ENCODE measurements at places on chromosomes 4 and X.

DNA sequence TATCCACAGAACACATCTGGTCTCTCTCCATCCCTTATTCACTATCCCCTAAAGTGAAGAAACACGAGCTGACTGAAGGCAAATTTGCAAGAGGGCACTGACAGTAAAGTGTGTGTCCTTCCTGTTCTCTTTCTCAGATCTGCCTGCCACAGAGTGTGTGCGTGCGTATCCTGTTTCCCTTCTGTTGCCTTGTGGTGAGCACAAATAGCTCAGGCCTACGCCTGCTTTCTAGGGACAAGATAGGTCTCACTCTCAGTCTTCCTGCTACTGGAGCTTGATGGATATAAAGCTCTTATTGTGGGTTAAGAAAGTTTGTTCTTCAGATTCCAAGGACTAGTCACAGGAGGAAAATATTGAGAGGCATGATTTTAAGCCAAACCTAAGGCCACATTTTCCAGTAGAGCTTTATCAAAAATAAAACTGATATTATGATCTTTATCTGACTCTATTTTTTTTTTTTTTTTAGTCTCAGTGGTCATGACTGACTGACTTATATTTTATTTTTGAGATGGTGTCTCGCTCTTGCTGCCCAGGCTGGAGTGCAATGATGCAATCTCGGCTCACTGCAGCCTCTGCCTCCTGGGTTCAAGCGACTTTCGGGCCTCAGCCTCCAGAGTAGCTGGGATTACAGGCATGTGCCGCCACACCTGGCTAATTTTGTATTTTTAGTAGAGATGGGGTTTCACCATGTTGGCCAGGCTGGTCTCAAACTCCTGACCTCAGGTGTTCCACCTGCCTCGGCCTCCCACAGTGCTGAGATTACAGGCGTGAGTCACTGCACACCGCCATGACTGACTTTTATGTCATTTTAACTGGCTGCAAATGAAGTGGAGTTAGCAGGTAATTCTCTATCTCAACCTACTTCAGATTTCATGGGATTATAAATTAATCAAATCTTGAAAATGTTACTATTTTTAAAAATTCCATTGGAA lies 140.3 kb upstream of the SH3RF1 start:
- DNase-seq, result no peak

GRCh38 chrX:23513121-23513520 lies 154.2 kb upstream of the PRDX4 start:
- peak; percentile 22 for DNase-seq

- peak; percentile 8 for DNase-seq
Observed at GRCh38 chr4:22877486-22878052, 184.8 kb downstream of the GBA3 start.

GRCh38 chr4:110278127-110278526 lies 79.7 kb upstream of the ELOVL6 start:
- DNase-seq, result no peak

GRCh38 chr4:123547216-123548165 lies 150.9 kb downstream of the SPRY1 start:
- DNase-seq, result peak; percentile 63

- no peak for DNase-seq
Observed at GRCh38 chr4:188960411-188961093, 821.3 kb downstream of the TRIML1 start.

- DNase-seq, result peak; percentile 70
Observed at GRCh38 chr4:40238700-40239548, 42.1 kb downstream of the RHOH start.

DNA sequence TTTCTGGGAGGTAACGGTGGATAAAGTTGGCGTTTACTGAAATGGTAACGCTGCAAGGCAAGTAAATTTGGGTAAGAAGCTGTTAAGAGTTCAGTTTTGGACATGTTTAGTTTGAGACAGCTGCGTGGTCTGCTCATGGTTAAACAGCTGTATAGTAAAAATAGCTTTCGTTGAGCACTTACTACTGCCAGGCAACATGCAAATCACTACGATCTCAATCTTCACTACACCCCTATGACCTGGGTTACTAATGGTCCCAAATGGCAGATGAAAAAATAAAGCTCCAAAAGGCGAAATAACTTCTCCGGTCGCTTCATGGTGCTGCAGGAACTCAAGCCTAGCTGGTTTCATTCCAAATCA lies 22.2 kb downstream of the FABP2 start:
- DNase-seq, result no peak

DNA sequence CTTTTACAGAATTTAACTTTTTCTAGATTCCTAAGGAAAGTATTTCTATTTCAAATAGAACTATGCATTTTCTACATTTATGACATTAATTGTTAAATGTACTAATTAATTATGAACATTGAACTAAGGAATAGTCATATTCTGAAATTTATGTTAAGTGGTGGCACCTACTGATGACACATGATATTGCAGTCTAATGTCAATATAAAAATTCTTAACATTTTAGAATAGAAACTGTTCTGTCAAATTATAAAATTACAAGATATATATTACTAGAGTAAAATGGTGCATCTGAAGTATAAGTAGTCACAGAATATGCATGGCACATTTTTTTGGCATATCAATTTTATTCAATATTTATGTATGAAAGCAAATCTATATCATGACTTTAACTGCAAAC lies 40.2 kb upstream of the NDNF start:
- no peak for DNase-seq

DNA sequence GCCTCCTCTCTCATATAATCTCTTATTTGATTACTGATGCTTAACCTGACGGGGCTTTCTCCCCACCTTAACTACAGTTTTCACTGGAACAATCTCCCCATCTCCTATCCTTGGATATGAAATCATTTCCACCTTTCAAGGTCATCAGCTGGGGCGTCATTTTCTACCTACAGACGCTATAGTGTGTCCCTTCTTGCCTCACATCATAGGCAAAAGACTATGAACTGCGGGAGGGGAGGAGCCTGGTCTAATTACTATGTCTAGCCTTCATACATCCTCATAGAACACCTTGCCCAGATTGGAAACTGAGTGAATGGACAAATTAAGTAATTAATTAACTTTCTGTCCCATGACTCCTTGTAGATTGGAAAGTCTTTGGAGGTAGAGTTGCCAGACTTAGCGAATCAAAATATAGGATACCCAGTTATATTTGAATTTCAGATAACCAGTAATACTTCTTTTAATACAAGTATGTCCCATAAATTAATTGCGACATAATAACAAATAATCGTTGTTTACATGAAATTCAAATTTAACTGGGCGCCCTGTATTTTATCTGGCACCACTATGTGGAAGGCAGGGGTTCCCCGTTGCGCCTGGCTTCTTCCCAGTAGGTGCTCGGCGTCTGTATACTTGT lies 752 bp upstream of the ATP6AP2 start:
- DNase-seq, result peak; percentile 4

DNA sequence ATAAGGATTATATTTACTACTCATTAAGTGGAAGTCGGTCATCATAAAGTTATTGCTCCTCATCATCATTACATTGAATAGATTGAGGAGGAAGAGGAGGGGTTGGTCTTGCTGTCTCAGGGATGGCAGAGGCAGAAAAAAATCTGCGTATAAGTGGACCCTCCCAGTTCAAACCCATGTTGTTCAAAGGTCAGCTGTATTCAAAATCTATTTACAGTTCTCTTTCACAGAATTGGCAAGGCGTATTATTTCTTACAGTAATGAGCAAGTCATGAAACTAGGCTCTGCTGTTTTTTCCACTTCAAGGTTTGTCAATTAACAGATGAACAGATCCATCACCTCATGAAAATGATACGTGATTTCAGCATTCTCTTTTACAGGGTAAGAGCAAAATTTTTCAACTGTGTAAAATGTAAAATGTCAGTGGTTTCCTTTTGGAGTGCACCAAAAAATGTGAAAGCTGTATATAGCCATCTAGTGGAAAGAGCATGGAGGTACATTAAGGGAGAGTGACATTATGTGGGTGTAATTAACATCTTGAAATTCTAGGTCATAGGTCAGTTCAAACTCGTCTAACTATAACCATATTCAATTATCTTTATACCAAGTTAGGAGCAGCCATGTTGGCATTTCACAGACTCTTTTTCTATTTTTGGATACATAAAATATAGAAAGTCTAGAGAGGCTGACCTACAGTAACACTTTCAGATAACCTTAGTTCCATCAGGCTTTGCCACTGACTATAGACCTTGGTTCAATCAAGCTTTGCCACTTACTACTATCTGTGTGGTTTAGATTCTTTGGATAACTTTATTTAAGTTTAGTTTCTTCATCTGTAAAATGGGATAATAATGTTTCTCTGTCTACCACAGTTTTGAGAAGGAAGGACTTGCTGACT lies 30.1 kb downstream of the NEIL3 start:
- peak; percentile 57 for DNase-seq

DNA sequence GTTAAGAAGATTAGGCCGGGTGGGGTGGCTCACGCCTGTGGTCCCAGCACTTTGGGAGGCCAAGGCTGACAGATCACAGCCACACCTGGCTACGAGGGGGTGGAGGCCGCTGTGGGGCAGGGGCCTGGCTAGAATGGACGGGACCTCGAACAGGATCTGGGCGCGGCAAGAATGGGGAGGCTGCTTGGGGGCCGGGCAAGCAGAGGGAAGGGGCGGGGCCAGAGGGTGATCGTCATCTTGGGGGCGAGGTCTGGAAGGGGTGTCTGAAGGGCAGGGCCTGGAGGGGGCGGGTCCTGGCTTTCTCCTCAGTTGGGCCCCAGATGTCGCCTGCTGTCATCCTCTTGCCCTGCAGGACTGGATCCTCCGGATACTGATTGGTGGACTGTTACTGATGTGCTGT lies 57.3 kb upstream of the ENPEP start:
- DNase-seq, result no peak

- DNase-seq, result no peak
Observed at GRCh38 chrX:54397113-54397512, 39.3 kb upstream of the WNK3 start.

DNA sequence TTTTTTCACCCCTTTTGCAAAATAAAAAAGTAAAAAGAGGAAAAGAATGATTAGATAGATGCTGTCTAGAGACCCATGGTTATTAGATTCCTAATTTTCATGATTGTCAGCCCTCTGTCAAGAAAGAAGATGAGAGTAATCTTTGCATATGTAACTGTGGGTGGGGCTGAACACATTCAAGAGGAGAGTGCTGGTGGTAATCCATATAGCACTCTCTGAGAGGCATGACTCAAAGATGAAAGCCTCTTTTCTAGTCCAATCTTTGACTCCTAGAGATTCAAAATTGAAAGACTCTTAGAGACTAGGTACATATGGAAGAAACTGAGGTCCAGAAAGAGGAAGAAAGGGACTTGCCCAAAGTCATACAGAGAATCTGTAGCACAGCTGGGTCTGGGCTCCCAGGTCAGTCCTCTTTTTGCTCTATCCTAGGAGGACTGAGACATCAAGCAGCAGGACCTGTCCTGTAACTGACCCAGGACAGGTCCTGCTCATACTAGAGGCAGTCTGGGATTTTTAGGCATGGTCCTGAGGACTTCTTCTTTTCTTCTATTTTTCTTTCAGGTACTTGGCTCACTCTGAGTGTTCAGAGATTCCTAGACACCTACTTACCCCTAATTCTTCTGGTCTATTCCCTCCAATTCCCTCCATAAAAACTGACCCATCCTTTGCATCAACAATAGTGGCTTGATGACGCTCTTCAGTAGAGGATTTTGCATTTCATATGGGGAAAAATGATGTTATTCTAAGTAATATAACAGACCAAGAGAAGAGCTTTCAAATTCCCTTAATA lies 23.8 kb downstream of the VSIG4 start:
- no peak for DNase-seq

- no peak for DNase-seq
Observed at GRCh38 chrX:40035726-40036125, 62.0 kb downstream of the BCOR start.

- DNase-seq, result no peak
Observed at GRCh38 chr4:88146891-88147290, 11.5 kb downstream of the ABCG2 start.

DNA sequence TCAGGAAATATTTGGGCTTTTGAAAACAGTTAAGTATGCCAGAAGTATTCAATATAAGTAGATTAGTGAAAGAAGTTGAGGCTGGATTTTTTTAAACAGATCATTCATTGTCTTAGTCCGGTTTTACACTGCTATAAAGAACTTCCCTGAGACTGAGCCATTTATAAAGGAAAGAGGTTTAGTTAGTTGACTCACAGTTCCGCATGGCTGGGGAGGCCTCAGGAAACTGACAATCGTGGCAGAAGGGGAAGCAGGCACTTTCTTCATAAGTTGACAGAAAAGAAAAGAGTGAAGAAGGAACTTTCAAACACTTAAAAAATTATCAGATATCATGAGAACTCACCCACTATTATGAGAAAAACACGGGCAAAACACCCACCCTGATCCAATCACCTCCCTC lies 31.1 kb upstream of the CYLC1 start:
- no peak for DNase-seq

GRCh38 chr4:13922459-13922858 lies 294.9 kb upstream of the BOD1L1 start:
- DNase-seq, result no peak

GRCh38 chr4:109610489-109610888 lies 50.4 kb downstream of the MCUB start:
- no peak for DNase-seq

DNA sequence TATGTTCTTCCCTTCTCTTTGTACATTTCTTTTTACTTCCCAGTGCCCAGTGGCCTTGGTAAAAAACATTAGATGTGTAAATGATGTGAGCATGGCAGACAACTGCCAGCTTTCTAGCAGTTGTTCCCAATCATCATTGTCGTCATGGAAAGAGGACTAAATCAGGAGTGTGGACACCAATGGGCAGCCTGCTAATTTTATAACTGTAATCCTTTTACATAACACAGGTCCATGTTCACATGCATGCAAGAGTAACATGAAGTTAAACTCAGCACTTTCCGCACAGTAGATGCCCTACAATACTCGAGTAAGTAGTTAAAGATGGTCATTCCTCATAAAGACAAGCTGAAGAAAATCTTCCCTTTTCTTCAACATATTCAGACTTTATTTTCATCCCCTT lies 23.4 kb upstream of the G3BP2 start:
- no peak for DNase-seq

DNA sequence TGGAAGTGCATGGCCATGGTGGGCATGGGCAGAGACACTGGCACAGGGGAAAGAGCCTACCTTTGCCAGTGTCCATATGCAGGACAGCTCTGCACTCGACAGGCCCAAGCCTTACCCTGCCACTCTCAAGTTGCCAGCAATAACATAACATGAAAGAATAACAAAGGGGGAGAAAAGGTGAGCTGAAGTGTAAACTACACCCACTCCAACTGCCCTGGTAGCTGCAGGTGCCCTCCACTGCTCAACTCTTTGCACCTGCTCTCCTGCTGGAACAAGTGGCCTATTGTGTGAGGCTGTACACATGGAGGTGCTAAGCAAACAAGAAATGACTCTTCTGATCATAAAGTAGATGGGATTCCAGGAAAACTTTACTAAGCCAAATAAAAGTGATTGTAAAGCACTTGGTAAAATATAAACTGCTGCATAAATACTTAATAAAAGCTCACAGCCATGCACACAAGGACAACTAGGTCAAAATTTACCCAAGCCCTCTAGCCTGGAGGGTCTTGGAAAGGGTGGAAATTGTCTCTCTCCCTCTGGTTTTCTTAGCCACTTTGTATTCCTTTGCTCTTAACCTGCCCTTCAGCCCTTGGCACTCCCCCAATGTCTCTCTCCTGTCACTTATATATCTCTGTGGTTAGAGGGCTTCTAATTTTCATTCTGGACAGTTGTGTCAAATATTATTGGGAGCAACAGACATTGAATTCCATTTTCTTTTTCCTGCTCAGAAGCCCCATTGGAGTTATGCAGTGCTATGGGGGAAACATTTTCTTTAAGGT lies 261.2 kb upstream of the GPC4 start:
- no peak for DNase-seq
